ENCODE measurements at places on chromosomes 5 and 9. TPM values are rescaled to one million over a fixed set of nuclear protein-coding genes. Genes with fewer than 3 reads are reported as not detected.

Gene PCA3
- polyA plus RNA-seq: 1.0 TPM

GRCh38 chr5:181171782-181172181 lies 24.4 kb downstream of the OR2V2 start:
- DNase-seq: no peak

DNA sequence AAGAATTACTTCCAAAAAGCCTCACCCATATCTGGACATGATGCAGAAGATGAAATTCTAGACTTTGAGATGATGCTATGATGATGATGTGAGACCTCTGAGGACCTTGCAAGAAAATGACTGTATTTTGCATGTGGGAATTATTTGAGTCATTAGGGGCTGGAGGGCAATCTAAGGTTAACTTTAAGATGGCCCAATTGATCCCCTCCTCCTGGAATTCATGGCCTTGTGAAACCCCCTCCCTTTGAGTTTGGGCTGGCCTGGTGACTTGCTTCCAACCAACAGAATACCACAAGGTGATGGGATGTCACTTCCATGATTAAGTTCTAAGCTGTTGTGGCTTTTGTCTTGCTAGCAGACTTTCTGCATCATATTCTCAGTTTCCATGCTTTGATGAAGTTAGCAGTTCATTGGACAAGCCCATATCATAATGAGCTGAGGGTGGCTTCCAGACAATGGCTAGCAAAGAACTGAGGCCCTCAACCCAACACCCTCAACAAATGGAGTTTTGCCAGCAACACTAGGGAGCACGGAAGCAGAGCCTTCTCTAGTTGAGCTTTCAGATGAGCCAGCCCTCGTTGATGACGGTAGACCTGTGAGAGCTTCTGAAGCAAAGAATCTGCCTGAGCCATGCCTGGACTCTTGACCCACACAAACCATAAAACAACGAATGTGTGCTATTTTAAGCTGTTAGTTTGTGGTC lies 7.4 kb upstream of the AMACR start:
- DNase-seq: no peak

DNA sequence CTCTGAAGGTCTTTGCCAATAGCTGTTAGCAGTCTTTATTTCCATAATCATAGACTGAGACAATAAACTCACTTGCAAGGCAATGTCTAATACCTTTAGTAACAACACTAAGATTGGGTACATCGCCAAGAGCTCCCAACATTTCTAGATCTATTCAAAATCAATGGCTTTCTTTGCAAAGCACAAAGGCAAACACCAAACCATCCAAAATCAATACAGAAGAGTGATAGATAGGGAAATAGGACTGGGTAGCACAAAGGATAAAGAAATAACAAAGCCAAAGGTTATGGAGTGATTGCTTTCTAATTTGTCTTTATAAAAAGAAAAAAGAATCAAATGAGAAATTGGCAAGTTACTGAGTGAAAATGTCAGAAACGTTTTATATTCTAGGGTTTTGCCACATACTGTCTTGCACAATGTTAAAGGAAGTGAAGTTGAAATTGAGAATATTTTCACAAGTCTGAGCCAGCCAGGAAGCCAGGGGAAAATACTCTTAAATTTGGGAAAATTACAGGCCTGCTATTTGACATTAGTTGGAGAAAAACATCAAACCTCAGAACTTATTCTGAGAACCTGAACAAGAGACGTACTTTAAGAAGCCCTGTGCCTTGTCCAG lies 53.3 kb upstream of the LHFPL2 start:
- no peak for DNase-seq

Data from forelimb muscle (tissue), 1 donor.